ENCODE measurements at places on chromosomes 6 and 20.

DNA sequence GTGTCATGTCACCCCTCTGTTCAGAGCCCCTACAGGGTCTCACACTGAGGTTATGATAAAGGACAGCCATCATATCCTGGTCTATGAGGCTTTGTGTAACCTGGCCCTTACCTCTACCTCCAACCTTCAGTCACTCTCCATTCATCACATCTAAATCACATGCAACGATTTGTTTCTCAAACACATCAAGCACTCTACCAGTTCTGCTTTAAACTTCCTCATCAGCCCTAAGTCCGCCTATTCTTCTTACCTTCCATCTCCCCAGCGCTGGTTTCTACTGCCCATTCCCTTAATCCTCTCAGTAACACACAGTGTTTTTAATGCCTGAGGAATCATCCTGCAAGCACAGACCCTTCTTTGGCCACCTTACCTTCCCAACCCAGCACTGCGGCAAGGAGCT lies 17.9 kb upstream of the BACH2 start:
- DNase-seq = no peak

DNA sequence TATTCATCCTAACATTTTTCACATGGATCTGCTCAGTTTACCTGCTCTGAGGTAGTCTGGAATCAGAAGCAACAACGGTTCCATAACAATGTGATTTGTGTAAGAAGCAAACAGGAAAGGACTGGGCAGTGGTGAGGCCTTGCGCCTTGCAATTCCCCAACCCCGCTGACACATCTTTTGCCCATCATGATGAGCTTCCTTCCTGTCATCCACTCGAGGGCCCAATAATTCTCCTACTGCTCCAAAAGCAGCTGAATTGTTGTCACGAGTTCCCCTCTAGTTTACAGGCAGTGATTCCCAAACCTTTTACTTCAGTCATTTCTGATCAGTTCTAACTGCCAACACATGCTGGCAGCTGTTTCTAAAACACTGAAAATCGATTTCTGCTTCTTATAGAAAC lies 22.9 kb downstream of the STX7 start:
- DNase-seq = no peak

DNA sequence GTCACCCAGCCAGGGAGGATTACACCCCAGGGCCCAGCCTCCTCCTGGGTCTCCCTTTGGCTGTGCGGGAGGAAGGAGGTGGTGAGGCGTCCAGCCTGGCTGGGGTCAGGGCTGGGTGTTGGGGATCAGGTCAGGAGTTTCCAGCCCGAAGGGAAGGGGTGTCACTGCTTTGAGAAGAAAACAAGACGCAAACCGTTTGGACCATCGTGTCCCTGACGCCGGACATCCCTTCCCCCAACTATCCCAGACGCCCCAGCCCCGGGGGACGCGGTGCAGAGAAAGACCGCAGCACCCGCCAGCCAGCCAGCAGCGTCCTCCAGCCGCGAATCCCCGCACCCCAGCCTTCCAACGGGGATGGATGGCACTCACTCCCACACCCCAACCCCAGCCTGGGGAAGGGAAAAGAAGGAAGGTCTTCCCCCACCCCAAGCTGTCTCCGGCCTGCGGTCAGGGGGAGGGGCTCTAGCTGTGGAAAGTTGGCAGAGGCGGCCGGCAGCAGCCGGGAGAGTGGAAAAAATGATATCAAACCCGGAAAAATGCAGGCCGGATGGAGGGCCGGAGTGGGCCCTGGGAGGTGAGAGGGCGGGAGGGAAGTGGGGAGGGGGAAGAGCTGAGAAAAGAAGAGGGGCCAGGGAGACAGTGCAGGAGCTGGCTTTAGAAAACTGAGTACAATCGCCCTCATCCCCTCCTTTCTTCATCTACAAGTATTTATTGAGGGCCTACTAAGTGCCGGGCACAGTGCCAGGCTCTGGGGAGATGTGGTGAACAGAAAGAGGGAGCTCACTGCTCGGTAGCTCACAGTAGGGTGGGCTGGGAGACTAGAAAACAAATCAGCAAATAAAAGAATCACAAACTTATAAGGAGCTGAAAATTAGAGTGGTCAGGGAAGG lies 10.6 kb downstream of the REM1 start:
- DNase-seq = no peak

DNA sequence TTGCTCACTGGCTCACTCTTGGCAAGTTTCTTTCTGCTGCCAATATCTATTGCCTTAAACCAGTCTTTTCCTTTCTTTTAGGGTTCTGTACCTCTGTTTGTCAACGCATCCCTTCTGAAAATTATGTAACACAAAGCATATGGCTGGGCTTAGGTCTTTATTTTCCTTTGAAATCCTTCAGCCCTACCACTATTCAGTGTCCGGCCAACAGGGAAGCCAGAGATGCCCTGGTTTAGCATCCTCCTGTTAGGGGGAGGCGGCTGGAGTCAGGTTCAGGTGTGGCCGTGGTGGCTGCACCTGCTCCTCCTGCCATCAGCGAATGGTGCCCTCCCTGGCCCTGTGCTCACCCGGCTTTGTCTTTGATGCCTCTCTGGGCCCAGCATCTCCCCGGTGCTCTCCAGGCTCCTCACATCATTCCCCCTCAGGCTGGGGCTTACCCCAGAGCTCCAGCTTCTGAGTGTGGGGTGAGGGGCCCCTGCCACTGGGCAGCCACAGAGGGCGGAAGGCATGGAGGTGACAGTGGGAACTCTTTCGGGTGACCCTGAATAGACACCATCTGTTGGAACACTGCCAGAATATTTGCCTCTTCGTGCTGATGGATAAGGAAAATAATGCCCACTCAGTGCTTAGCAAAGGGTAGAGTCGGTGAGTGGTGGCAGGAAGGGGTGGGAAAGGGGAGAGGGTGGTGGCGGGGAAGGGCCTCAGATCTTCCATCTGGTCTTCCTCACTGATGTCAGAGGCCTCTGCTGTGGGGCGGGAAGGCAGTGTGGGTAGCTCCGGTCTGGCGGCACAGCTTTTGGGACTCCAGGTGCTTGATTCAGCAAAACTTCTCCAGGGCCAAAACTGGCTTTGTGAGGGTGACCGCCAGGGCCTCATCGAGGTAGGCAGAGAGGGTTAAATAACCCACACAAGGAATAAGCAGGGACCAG lies 97.2 kb downstream of the DACT2 start:
- DNase-seq = no peak

DNA sequence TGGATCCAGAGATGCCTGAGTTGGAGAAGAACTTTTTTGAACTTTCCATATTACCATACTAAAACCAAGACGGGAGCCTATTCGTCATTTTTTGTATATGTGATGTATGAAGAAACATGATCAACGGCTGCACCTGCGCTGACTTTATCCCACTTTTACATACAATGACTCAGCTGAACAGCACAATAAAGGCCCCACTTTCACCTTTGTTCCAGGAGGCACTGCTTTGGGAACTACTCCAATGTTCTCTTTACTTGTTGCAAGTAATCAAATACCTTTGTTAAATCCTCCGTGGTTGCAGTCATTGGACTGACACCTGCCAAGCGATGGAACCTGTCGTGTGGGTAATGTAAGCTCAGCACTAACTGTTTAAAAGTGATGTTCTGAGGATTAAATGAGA lies 17.3 kb upstream of the BTN3A2 start:
- no peak for DNase-seq

DNA sequence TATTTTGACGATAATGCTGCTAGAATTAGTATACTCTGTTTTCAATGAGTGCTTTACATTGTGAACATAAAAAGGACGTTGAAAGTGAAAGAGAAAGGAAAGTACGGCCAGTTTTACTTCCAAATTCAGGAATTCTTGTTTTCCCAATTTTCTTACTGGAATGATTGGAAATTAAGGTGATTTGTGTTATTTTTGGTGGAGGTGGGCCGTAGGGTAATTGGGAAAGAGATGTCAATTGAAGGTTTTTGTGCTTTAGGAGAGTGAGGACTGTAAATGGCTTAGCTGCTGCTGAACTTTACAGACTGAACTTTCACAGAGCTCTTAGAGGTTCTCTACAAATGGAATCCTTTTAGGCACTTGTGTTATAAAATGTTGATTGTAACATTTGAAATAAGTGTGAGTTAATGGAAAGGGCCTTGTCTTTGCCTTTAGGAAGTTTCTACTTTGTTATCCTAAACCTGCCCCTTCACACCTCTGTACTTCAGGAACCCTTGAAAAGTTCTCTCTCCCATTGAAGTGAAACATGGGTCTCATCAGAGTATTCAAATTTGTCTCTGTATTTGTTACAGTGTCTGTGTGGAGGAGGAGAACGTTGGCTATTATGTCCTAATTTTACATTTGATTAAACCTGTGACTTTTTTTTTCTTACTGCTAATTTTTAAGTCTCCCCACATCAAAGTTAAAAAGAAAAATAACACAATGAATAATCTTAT lies 256.4 kb downstream of the ARID1B start:
- DNase-seq = no peak

- no peak for DNase-seq
Measured at GRCh38 chr6:54719131-54719530, 127.4 kb upstream of the FAM83B start.

DNA sequence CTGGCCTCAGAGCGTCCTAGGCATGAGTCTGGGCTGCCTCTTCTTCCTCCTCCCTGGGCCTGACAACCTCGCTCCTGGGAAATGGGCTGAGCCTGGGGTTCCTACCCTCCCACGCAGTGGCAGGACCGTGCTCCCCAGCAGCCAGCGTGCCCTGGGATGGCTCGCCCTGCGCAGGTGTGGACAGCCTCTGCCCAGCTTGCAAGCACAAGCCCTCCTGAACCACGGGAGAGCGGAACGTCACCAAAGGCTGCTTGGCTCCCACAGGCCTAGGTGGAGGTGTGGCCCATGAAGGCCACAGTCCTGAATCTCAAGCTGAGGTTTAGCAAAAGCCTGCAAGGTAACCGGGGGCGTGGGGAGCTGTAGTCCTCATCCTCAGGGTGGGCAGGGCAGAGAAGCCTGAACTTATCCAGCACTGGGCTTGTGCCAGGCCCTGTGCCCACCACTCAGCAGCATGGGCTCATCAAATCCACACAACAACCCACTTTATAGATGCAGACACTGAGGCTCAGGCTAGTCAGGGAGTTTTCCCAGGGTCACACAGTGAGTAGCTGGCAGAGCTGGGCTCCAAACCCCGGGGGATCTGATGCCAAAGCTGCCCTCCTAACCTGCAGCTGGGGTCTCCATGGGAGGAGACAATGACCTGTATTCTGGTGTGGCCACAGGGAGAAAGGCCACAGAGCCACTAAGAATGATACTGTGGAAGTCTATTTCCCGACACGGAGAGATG lies 25.3 kb downstream of the RBM38 start:
- no peak for DNase-seq

- DNase-seq = peak; percentile 3
Measured at GRCh38 chr20:35146299-35146919, 727 bp downstream of the EDEM2 start.

DNA sequence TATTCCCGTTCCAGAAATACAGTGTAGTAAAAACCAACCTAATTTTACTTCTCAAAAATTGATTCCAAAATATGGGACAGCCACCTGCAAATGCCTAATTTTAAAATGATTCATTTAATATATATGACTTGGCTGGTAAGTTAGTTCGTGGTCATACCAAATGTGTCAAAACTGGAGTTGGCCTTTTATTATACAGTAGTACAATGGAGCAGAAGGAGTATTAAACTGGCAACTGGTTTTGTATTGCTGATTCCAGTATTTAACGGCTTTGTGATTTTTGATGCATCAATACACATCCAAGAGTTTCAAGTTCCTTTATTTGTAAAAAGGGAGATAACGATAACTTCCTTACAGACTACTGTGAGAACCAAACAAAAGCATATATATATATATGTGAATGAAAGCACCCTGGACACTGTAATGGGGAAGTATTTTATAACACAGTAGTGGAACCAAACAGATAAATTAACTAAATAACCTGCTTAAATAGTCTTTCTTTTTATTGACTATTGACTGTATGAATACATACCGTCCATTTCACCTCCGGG lies 24.8 kb downstream of the SAMHD1 start:
- DNase-seq = no peak

DNA sequence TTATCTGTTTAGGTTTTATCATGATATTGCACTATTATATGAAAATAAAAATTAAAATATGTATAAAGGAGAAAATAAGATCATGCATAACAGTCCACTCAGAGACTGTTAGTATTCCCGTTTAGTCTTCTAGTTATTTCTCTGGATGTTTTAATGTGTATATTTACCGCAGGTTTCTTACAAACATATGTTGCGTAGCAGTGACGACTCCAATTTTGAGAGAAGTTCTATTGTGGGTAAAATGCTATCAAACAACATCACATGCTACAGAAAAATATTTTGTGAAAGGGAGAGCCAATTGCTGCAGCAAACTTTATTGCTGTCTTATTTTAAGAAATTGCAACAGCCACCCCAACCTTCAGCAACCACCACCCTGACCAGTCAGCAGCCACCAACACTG lies 72.4 kb upstream of the NXT1 start:
- DNase-seq = no peak

DNA sequence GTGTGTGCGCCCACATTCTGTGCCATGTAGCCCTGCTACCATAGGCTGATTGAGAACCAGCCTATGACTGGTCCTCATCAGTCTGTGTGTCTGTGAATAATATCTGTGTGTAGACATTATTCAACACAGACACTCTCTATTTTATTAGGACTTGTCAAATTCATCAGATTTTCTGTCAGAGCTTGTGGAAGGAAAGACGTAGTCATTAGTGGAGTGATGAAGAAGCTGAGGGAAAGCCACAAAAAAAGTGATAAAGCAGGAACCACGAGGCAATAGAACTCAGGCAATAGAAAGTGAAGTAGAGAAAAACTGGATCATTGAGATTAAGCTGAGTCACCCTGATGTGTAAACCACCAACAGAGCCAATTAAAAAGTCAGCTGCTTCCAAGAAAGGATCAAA lies 122.2 kb upstream of the MARCKS start:
- DNase-seq = no peak

GRCh38 chr6:35586542-35586941 lies 73.8 kb upstream of the TULP1 start:
- DNase-seq = no peak

DNA sequence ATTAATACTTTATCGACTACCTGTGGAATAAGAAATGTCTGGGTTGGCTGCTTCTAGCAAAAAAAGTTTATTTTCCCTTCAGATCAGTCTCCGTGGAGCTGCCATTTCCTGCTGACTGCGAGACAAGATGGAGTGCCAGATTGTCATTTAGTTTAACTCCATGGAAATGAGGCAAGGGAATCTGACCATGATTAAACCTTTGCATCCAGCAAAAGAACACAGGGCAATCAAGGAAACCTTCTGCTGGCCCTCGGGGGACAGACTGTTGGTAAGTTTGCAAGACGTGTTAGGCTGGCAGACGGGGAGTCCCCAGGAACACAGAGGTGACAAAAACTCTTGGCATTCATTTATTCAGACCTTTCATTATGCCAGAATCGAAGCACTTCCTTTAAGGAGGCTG lies 52.2 kb upstream of the SPACA1 start:
- DNase-seq = no peak

- DNase-seq = no peak
Measured at GRCh38 chr20:54456961-54457360, 18.4 kb upstream of the DOK5 start.

- no peak for DNase-seq
Measured at GRCh38 chr20:8094850-8095249, 37.2 kb upstream of the PLCB1 start.

- no peak for DNase-seq
Measured at GRCh38 chr6:116165596-116165995, 39.7 kb upstream of the COL10A1 start.
